Motor neuron (in vitro differentiated cells): ENCODE measurements at places on chromosomes 7 and 10.

- no peak for ATAC-seq
Measured at GRCh38 chr7:137818036-137818435, 28.7 kb downstream of the DGKI start.

- ATAC-seq = no peak
Measured at GRCh38 chr10:52108236-52108635, 205.8 kb upstream of the DKK1 start.

DNA sequence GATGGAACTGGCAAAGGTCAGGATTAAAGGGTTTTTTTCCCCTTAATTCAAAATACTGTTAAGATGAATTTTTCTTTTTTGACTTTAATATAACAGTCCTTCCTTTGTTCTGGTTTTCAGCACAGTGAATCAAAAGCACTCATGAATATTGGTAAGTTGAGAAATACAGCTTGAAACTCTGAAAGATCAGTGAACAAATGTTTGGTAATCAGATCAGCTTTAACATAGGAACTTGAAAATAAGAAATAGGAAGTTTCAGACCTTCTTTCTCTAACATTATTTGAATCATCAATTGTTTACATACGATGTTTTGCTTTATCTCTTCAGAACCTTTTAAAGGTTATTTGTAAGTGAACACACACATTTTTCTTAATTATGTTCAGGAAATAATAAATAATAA, 90.5 kb downstream of the SGMS1 start:
- ATAC-seq = no peak

DNA sequence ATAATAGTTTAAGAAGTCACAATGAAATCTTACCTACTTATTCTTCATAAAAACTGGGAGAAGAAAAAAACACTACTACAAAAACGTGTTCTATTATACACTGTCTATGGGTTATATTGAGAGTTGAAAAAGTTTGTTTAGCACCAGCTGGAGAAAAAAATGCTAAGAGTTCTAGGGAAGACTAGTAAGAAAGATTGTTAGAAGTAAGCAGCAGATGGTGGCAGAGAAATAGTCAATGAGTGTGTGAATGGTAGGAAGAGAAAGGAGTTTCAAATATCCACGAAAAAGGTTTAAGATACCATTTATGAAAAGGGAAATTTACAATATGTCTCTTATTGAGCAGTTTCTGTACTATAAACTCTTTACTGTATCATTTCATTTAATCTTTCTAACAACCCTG, 124.7 kb downstream of the NRBF2 start:
- no peak for ATAC-seq

DNA sequence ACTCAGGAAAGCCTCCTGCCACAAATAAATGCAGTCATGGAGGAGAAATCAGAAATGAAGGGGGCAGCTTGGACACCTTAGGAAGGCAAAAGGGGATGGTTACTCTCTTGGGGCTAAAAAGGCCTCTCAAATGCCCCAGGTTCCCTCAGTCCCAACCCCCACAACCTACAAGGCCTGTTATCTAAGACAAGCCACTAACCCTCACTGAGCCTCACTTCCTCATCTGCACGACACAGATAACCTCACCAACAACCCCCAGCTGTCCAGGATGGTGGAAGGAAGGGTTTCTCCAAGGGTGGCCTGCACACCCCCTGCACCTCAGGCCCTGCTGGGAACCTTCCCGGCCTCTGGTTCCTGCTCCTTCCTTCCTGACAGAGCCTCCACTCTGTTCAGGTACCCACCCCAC, 29.2 kb downstream of the SORBS1 start:
- no peak for ATAC-seq
